NCI-H2107 (cell line): ENCODE measurements at places on chromosomes 6 and 20.

GRCh38 chr6:44100088-44100550 lies 27.1 kb downstream of the MRPL14 start:
- DNase-seq = no peak

DNA sequence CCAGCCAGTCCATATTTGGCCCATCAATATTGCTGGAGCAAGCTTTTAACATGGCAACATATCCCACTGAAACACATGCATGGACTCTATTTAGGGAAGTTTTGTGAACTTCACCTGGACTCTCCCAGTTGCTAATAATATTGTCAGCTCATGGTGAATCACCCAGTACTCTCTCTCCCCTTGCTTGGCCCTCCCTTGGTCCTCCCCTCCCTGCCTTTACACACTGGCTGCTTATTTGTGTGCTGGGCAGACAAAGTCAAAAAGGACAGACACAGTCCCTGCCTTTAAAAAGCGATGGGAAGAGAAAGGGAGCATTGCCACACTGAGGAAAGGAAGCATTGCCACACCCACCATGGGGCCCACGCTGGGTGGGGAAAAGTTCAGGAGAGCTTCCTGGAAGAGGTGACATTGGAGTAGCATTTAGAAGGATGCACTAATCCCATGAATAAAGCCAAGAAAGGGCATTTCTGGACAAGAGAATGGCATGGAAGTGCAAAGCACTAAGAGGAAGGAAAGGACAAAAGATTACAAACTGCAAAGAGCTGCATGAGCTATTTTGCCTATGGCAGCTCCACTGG lies 143.4 kb upstream of the EXOC2 start:
- DNase-seq = no peak

GRCh38 chr20:7308163-7308562 lies 540.7 kb downstream of the BMP2 start:
- no peak for DNase-seq

DNA sequence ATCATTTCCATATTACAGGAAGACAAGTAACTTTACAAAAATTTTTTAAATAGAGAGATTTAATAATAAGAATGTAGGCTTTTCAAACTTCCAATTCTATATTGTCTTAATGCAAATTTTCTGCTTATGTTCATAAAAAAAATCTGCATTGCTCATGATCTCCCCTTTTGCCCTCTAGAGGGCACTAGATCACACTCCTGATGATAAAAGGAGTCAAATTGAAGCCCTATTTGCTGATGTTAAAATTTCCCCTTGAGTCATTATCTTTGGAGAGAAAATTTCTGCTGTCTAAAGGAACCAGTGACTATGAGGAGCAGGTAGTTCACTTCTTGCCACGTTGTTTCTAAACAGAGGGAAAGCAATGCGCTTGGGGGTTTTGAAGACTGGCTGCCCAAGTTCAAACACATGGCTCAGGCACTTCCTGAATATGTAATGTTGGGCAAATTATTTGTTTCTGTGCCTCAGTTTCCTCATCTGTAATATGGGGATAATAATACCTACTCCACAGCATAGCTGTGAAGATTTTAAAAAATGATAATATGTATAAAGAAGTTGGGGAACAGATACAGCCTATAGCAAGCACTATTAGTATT lies 874.2 kb downstream of the TFAP2A start:
- DNase-seq = peak; percentile 2

DNA sequence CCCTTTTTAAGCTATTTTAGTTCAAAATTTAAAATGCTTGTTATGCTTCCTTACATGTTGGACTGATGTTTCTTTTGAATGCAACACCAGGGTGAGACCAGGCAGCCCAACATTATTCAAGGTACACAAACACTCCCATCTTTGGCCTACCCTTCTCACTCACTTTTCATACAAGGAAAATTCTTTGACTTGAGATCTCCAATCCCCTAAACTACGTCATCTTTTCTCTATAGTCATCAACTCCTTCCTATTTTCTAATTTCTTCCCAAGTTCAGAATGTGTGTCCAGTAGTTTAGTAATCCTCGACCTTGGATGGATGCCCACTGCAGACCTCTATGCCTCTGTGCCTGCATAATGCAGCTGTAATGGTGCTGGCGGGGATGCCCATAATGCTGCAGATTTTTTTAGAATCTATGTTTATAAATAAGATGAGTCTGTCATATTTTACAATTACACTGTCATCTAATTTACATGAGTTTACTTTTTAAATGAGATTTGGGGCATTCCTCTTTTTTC lies 108.7 kb downstream of the ID4 start:
- no peak for DNase-seq

DNA sequence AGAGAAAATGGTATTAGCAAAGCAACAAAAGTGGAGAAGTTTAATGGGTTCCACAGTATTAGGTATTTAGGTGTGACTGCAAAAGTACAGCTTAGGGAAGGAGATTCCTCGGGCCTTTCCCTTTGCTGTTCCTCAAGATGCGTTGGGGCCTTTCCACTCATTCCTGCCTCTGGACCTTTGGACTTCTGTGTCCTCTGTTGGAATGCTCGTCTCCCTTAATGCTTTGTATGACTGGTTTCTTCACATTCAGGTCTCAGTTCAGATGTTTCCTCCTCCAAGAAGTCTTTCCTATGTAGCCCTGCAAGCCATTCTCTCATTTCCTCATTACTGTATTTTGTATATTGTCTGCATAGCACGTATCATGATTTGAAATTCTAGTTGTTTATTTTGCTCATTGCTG lies 39.6 kb downstream of the CTNNBL1 start:
- no peak for DNase-seq

DNA sequence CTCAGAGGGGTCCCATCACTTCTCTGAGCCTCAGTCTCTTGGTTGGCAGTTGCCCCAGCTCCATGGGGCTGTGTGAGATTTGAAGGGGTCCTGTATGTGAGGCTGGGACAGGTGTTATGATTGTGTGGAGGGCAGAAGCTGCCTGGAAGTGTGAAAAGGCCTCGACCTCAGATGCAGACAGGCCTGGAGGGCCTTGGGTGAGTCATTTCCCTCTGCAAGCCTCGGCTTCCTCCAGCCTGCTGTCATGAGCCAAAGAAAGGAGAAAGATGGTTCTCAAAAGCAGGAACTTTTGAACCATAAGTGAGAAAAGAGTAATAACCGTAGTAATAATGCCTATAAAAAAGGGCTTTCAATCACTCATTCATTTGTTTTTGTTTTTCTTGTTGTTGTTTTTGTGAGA lies 37.5 kb downstream of the SNAI1 start:
- no peak for DNase-seq

GRCh38 chr6:131231891-131232290 lies 96.6 kb downstream of the AKAP7 start:
- DNase-seq = no peak
